ENCODE measurements at places on chromosomes 2 and 18. TPM values are rescaled to one million over a fixed set of nuclear protein-coding genes. Genes with fewer than 3 reads are reported as not detected.
A peak's percentile ranks its signal among the peaks of the same experiment; 100 is the strongest.

DNA sequence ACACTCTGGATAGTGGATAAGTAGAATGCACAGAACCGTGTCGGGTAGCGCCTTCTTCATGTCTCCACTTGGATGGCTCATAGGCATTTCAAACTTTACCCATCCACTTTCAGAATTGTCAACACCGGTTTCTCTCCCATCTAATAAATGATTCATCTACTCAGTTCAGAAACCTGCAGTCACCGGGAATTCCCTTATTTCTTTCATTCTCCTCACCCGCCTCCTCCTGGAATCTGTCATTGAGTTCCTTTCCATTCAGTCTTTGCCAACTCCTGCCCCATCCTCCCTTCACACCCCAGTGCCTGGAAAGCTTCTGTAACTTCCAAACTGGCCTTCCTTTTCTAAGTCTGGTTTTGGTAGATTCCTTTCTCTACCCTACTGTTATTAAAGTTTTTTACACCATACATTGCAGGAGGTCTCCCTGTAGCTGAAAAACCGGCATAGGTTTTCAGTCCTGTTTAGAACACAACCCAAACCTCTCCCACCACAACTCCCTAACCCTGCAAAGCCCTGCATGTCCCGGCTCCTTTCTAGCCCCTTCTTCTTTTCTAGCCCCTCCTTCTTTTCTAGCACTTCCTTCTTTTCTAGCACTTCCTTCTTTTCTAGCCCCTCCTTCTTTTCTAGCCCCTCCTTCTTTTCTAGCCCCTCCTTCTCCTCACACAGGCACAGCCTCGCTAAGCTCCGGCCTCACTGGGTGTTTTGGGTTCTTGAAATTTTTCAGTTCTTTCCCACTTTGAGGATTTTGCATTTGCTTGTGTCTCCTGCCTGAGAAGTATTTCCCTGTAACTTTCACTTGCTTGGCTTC, 133.9 kb upstream of the KLHL14 start:
- DNase-seq: no peak
- H3K4me3 ChIP-seq: no peak overlapping the region
- H3K36me3 ChIP-seq: no peaks in the 10 kb centered on the region
- H3K27me3 ChIP-seq: no peaks in the 10 kb centered on the region
- no peak overlapping the region for H3K27ac ChIP-seq

The CHRNG gene
- total RNA-seq: not detected

The GALNT14 gene
- total RNA-seq: 1.0 TPM

DNA sequence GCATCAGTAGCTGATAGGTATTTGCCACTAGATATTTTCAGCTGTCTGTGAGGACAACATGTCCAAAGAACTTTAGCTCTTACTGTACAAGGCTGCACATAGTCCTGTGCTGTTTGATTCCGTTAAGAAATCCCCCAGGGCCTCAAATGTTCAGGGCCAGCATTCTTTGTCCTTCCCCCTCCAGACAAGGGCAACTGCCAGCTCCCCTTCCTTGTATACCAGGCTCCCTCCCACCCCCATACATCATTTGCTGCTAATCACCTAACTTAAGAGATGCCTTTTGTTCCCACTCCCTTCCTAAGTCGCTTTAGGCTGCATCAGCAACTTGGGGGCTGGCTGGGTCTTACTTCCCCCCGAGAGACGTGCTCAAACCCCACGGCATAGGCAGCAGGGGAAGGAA, 138.7 kb downstream of the CDH20 start:
- H3K4me1 ChIP-seq: peaks cover 6% of the 10 kb centered on the region
- no peaks in the 10 kb centered on the region for H3K36me3 ChIP-seq
- no peak for DNase-seq
- no peak overlapping the region for H3K4me3 ChIP-seq

GRCh38 chr2:63856303-63856603, 14.6 kb downstream of the UGP2 start:
- no peaks in the 10 kb centered on the region for H3K27me3 ChIP-seq
- no peaks in the 10 kb centered on the region for H3K4me1 ChIP-seq

The SAG gene
- 2.9 TPM for total RNA-seq

- H3K4me3 ChIP-seq: no peak overlapping the region
- H3K27ac ChIP-seq: no peak overlapping the region
- no peak for DNase-seq
- no peaks in the 10 kb centered on the region for H3K36me3 ChIP-seq
Measured at GRCh38 chr2:49693961-49694360, 539.6 kb upstream of the FSHR start.

The SIX3 gene
- not detected for total RNA-seq

GRCh38 chr2:164735309-164735919, 106.2 kb downstream of the COBLL1 start:
- no peak overlapping the region for H3K27ac ChIP-seq
- H3K27me3 ChIP-seq: no peaks in the 10 kb centered on the region
- no peak for DNase-seq
- H3K36me3 ChIP-seq: no peaks in the 10 kb centered on the region

DNA sequence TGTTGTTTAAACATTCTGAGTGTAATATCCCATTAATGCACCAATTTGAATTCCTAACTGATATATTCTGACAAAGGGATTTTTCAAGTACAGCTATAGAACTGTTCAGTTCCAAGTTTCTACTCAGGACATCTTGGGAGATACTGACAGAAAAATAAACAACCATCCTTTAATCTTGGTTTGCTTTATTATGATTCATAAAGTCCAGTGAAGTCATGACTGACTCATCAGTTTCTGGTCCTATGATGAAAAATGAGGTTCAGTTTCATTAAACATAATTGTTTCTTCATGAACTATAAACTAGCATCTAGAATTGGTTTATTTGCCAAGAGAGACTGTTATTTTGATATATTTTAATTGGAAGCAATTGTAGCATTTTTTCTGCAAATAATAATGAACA, 896.2 kb downstream of the CCDC85A start:
- no peaks in the 10 kb centered on the region for H3K36me3 ChIP-seq
- DNase-seq: no peak
- no peaks in the 10 kb centered on the region for H3K27me3 ChIP-seq
- H3K27ac ChIP-seq: no peak overlapping the region

- H3K4me1 ChIP-seq: no peaks in the 10 kb centered on the region
- no peak for DNase-seq
- no peak overlapping the region for H3K4me3 ChIP-seq
- no peaks in the 10 kb centered on the region for H3K36me3 ChIP-seq
- H3K27ac ChIP-seq: no peak overlapping the region
Measured at GRCh38 chr2:224973112-224974016, 68.9 kb downstream of the DOCK10 start.

- H3K27me3 ChIP-seq: no peaks in the 10 kb centered on the region
- no peak overlapping the region for H3K4me3 ChIP-seq
- H3K36me3 ChIP-seq: peaks cover 7% of the 10 kb centered on the region
- H3K27ac ChIP-seq: peak overlapping the region; percentile 23
- no peak for DNase-seq
- no peaks in the 10 kb centered on the region for H3K4me1 ChIP-seq
Measured at GRCh38 chr2:69753659-69754363, 11.9 kb downstream of the ANXA4 start.

GRCh38 chr2:227374158-227374557, 4.9 kb downstream of the TM4SF20 start:
- H3K4me3 ChIP-seq: no peak overlapping the region
- H3K4me1 ChIP-seq: no peaks in the 10 kb centered on the region
- no peaks in the 10 kb centered on the region for H3K36me3 ChIP-seq
- no peak overlapping the region for H3K27ac ChIP-seq
- no peaks in the 10 kb centered on the region for H3K27me3 ChIP-seq
- DNase-seq: no peak

The SERPINB10 gene
- total RNA-seq: not detected

The XIRP2 gene
- total RNA-seq: 43.7 TPM

The ASB18 gene
- total RNA-seq: 1.9 TPM

The APCDD1 gene
- 53.3 TPM for total RNA-seq

The FBLN7 gene
- total RNA-seq: 0.86 TPM

The KCNIP3 gene
- 4.0 TPM for total RNA-seq

DNA sequence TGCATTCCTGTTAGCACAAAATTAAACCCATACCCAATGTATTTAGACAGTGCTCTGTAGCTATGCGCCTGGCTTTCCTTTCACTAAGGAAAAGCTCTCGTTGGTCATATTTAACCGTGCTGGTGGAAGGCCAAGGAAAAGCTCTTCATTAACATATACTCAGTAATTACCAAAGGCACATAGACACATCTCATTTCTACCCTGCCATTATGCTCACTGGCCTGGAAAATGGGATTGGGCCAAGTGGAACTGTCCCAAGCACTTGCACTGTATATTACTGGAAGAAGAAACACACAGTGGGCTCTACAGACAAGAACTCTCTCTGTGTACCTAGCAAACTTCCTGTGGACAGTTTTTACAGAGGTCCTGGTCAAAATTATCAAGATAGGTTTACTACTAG, 274.4 kb downstream of the ERBB4 start:
- no peak overlapping the region for H3K4me3 ChIP-seq
- H3K36me3 ChIP-seq: no peaks in the 10 kb centered on the region
- no peak overlapping the region for H3K27ac ChIP-seq
- no peaks in the 10 kb centered on the region for H3K27me3 ChIP-seq

DNA sequence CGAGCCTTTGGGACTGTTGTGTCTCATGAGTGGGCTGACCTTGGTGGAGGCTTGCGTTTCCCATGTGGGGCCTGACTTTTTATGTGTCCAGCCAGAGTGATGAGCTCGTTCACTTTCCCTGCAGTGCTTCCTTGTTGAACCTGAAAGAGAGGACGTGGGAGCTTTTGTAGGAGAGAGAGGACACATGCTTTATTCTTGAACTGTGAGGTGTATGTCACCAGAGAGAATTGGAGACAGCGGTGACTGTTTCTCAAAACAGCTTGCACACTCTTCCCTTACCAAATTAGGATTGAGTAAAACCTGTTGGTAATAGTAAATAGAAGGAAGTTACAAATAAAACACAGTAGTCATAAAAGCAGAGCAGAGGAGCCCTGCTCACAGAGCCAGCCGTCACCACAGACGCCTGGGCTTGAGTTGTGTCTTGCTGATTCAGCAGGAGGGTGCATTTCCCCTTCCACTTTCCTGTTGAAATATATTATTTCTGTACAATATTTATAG, 60.7 kb downstream of the INPP4A start:
- peaks cover 5% of the 10 kb centered on the region for H3K4me1 ChIP-seq
- H3K4me3 ChIP-seq: no peak overlapping the region
- DNase-seq: peak; percentile 69

DNA sequence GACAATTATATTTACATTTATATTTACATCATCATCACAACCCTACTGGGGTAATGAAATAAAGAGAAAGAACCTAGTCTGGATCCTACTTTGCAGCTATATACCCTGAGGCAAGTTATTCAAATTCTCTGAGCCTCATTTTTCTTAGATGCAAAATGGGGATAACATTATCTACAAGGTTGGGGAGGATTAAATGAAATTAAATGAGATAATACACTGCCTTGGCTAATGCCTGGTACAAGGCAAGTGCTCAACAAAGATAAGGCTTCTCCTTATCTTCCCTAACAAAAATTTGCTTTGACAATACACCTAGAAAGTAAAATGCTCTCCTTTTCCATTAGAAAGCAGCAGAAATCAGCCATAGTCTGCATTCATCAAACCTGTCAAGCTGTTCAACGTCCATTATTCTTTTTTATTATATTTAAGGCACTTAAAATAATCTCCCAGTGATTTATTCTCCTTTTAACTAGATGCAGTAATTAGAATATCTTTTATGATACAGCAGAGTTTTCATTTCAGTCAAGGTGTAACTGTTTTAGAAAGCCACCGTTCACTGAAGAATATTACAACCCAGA, 44.8 kb downstream of the TCF4 start:
- H3K27ac ChIP-seq: no peak overlapping the region
- no peaks in the 10 kb centered on the region for H3K36me3 ChIP-seq
- H3K4me1 ChIP-seq: peaks cover 8% of the 10 kb centered on the region
- no peaks in the 10 kb centered on the region for H3K27me3 ChIP-seq
- DNase-seq: no peak
- no peak overlapping the region for H3K4me3 ChIP-seq

DNA sequence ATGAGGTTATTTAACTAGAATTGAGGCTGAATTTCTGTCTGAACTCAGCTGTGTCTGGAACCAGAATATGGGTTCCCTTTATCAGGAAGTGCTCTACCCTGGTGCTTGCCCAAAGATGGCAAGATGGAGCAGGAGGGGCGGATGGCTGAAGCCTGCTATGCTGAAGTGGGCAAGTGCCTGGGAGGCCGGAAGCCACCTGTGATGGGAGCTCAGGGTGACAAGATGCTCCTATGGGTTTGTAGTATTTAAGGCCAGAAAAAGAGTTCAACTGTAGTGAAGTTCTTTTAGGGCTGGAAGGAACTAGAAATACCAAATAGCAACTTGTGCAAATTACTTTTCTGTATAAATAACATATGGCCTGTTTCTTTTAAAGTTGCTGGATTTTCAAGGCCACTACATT, 808.9 kb upstream of the RAB6C start:
- no peaks in the 10 kb centered on the region for H3K4me1 ChIP-seq
- H3K36me3 ChIP-seq: no peaks in the 10 kb centered on the region
- no peak overlapping the region for H3K4me3 ChIP-seq
- no peak overlapping the region for H3K27ac ChIP-seq
- no peak for DNase-seq

DNA sequence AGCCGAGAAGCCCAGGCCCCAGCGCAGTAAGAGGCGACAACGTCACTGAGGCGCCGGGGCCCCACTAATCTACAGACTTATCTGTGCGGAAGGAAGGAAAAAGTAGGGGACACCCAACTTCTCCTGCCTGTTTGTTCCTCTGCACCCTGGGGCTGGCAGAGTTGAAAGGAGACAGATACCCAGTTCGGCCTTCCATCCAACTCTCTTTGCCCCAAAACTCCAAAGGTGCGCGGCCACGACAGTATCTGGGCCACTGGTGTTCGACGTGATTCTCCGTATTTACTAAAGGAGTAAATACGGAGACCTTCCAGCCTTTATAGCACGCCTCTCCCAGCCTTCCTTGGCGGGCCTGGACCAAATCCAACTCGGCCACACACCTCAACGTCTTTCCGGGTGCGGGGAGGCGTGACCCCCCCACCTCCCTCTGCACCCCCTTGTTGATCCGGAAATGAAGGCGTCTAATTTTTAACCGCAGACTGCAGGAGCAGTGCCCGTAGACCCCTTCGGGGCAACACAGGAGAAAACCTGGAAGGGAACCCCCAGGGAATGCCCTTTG, 1.6 kb downstream of the SMAD7 start:
- H3K36me3 ChIP-seq: peaks cover 4% of the 10 kb centered on the region
- H3K27ac ChIP-seq: peak overlapping the region; percentile 99
- H3K4me1 ChIP-seq: peaks cover 50% of the 10 kb centered on the region
- DNase-seq: no peak
- peak overlapping the region; percentile 97 for H3K4me3 ChIP-seq
- no peaks in the 10 kb centered on the region for H3K27me3 ChIP-seq

- DNase-seq: no peak
- no peak overlapping the region for H3K27ac ChIP-seq
- H3K4me3 ChIP-seq: no peak overlapping the region
- no peaks in the 10 kb centered on the region for H3K27me3 ChIP-seq
Measured at GRCh38 chr2:67485431-67485830, 88.3 kb downstream of the ETAA1 start.

The LRP1B gene
- total RNA-seq: 0.47 TPM

The SLC8A1 gene
- 738 TPM for total RNA-seq

DNA sequence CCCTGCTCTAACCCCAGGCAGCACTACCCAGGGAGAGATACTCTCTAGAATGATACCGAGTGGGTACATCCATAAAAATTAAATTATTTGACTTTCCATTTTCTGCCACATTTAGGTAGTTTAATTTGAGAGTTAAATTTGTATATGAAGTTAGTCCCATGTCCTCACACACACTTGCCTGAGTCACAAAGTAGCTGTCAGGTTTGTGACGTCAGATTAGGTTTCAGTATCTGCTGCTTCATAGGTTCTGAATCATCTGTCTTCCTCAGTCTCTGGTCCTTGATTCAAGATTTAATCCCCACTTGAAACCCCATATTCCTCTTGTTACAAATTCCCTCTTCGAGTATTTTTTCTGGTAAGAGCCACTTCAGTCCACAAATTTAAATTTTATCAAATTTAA, 738.6 kb upstream of the FAM98A start:
- H3K36me3 ChIP-seq: no peaks in the 10 kb centered on the region
- no peak overlapping the region for H3K4me3 ChIP-seq
- H3K27ac ChIP-seq: no peak overlapping the region
- DNase-seq: no peak
- H3K27me3 ChIP-seq: no peaks in the 10 kb centered on the region
- H3K4me1 ChIP-seq: no peaks in the 10 kb centered on the region
